ENCODE measurements at places on chromosomes 16 and 17.

GRCh38 chr16:46947900-46948547 is 25.4 kb downstream of the DNAJA2 start:
- no peak for DNase-seq

DNA sequence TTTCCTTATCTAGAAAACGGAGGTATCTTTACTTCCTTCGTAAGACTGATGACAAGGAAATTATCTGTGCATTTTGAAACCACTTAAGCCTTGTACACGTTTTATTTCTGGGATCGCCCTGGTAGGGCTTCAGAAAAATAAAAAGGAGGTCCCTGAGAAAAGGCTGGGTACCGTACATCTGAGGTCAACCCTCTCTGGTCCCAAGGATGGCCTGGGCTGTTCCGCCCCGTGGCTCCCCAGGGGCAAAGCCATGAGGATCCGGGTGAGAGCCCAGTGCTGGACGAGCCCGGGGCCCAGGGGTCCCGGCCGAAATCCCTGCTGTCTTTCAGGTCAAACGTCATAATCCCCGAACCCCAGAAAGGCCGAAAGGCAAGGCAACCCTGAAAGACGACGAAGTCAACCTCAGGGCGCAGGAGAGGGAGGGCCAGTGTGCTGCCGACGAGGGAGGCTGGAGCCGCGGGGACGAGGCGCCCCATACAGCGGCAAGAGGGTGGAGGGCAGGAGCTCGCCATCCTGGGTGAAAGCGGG is 656 bp upstream of the FUS start:
- no peak for DNase-seq

GRCh38 chr17:81841866-81842265 is 7.0 kb upstream of the PPP1R27 start:
- DNase-seq = no peak

DNA sequence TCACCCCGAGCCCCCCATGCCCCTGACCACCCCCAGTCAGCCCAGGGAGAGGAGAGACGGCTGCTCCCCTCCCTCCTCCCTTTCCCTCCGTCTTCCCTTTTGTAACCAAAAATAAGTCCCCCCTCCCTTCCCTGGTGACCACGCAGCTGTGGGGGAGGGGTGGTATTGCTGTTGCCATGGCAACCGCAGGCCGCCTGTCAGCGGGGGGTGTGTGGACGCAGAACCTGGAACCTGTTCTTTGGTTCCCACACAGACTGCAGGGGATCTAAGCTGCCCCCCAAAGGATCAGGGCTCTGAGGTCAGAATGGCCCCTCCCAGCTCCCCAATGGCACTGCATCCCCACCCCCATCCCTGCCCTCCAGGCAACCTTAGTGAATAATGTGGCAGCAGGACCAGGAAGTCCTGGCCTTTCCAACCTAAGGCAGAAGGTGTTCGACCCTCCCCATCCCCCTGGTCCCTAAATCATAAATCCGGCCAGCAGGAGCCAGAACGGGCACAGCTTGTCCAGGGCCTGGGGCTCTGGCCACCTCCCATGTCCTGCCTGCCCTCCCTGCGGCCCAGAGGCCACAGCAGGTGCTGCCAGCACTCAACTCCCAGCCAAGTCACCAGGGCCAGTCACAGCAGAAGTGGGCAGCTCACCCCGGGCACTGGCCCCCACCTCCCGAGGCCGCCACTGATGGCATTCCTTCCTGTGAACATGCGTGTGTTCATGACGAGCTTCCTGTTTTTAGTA is 12.0 kb downstream of the CA4 start:
- no peak for DNase-seq

- DNase-seq = no peak
These were observed 11.4 kb downstream of the SPNS2 start for GRCh38 chr17:4509923-4510617.

GRCh38 chr17:2482218-2482617 is 29.5 kb downstream of the METTL16 start:
- no peak for DNase-seq

- peak; percentile 8 for DNase-seq
These were observed 737 bp downstream of the NUDT16L1 start for GRCh38 chr16:4693956-4694641.
